Hepatic stellate cell (primary cell): ENCODE measurements at places on chromosomes 3 and 15.

DNA sequence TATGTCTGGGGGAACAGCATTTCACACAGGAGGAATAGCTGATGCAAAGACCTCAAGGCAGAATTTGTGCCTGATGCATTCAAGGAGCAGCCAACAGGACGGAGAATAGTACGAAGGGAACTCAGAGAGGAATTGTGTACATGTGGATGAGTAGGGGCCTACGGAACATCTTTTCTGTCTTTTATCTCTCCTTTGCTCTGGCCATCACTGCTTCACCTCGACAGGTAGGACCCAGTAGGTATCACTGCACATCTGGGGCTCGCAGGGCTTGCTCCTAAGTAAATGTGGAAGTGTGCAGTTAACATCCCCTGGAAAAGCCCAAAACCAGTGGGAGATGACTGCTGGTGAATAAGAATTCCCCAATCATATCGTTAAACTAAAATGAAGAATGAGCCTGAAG lies 56.4 kb upstream of the POU1F1 start:
- no peak for DNase-seq

GRCh38 chr3:197465996-197466549 lies 89.7 kb downstream of the BDH1 start:
- no peak for DNase-seq

DNA sequence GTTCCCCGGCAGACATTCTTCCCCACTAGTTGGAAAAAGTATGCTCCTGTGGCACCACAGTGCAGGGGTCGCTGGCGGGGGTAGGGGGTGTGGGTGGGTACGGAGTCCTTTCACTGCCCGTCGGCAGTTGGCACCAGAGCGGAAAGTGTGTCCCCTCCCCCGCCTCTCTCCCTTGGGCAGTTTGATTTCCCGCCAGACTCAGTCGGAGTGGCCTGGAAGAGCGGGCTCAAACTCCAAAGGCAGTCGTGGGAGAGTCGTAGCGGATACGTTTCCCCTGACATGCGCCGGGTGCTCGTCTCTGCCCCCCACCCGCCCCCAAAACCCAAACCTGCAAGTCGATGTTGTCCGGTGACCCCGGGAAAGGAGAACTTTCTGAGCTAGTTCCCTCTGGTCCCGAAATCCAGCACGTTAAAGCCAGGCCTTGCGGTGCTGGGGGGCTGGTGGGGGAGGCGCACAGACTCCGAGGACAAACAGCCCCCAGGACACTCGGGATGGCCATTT lies 4.4 kb upstream of the FOXB1 start:
- no peak for DNase-seq

GRCh38 chr3:110397115-110397514 lies 674.5 kb upstream of the NECTIN3 start:
- DNase-seq: no peak

GRCh38 chr3:12465151-12465835 lies 19.0 kb upstream of the TSEN2 start:
- no peak for DNase-seq

GRCh38 chr15:88983861-88984429 lies 70.8 kb upstream of the MFGE8 start:
- DNase-seq: no peak

DNA sequence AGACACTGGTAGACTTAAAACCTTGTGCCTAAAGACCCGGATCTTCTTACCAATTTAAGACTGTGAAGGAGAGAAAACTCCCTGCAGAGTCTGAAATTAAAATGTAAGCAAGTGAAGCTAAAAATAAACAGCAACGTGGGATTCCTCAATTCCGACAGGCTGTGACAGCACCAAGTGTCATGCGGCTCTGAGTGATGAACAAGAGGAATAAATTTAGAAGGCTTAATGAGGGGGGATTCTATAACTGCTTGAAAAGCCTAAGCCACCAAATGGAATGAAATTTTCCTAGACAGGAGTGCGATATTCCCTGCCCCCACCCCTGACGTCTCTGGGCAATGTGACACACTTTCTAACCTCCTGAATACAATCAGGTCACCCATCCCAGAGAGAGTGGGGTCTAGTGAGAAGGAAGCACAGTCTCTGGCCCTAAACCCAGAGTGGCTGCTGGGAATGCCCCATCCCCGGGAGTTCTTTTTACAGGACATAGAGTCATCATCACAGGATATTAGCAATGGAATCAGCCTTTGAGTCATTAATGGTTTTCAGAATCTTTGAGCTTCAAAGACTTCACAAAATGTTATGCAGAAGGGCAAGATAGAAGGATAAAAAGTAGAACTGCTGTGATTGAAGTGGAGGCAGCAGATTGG lies 114.3 kb downstream of the EDEM1 start:
- DNase-seq: no peak

DNA sequence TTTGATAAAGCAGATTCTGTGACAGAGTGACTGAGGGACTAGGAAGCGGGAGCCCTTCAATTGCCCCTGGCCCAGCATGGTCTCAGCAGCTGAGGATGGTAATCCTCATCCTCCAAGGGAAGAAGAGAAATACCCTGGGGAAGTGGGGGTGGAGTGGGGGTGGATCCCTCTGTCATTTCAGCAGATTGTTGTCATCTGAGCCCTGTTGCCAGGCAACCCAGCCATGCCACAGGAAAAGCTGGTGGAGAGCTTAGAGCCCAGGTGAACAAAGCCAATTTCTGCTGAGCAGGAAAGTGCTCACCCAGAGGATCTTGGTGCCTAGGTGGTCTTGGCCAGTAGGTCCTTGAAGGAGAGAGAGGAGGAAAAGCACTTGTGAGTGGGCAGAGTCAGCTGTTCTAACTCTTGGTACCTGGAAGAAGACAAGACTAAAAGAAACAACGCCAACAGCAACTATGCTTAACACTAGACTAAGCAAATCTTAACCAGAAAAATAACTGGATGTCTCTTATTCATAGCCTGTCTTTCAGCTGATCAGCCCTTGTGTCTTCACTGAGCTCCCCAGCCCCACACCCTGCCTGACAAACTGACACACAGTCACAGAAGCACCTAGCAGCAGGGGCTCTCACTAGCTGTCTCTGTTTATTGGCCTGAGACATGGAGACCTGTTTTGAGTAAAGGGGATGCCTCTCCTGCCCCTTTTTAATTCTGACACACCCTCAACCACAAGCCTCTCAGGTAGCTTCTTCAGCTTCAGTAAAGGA lies 40.1 kb upstream of the DCLK3 start:
- no peak for DNase-seq

DNA sequence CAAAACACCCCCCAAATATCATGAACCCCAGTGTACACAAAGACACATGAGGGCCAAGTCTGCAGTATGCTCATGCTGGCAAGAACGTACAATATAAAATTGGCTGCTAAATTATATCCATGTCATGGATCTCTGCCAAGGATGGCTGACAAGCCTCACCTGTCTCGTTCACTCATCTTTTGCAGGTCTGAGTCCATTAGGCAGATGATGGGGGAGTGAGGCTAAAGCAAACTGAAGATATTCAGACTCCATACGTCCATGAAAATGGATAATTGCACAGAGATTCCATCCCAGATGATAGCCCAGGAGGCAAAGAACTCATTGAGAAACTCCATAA lies 122.3 kb upstream of the PTPRG start:
- no peak for DNase-seq

DNA sequence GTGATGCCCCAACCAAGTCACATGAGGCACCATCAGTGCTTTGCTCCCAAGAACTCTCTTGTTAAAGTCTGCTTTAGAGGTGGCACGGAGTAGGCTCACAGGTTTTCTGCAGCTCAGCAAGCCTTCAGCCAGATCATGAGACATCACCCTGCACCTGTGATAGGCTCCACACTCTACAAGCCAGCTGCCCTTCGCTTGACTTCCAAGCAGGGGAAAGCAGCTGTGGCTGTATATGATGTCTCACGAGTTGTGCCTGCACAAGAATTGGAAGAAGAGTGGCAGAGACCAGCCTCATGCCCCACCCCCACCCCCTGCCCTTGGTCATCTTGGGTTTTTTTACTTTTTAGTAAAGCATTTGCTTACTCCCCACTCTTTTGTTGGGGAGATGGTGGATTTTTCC lies 22.5 kb downstream of the MRPS11 start:
- no peak for DNase-seq

DNA sequence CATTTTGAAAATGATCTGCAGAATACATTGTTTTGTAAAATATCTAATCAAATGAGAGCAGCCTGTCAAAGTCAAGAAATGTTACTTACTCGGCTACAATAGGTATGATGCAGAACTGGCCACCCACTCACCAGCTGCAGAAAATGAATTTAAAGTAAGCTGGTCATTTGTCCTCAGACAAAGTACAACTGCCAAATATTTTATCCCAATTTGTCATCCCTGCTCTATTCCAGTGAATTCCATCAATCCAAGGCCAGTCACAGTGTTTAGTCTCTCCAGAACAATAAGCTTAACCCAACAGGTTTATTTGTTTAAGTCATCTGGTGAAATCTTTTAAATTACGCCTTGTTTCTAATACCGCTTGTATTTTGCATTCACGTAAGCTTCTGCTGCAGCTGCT lies 46.6 kb upstream of the TCF12 start:
- no peak for DNase-seq

DNA sequence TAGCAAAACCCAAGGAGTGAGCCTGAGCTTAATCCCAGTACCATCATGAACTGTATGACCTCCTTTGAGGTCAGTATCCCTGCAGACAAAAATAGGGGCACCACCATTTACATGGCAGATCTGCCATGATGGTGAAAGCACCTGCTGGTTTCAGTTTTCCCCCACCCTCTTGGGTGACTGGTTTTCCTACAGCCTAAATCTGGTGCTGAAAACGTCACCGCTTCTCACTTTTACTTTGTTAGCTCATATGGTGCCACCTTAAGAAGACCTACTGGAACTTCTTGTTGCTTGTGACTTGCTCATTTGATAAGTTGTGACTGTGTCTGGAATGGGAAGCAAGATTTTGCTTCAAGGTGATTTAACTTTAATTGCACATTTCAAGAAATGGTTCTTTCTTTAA lies 5.1 kb downstream of the PPP1R2 start:
- DNase-seq: no peak

- DNase-seq: no peak
Measured at GRCh38 chr15:35907511-35907910, 361.5 kb upstream of the DPH6 start.
